T-helper 9 cell (primary cell): ENCODE measurements at places on chromosomes 4 and X.

DNA sequence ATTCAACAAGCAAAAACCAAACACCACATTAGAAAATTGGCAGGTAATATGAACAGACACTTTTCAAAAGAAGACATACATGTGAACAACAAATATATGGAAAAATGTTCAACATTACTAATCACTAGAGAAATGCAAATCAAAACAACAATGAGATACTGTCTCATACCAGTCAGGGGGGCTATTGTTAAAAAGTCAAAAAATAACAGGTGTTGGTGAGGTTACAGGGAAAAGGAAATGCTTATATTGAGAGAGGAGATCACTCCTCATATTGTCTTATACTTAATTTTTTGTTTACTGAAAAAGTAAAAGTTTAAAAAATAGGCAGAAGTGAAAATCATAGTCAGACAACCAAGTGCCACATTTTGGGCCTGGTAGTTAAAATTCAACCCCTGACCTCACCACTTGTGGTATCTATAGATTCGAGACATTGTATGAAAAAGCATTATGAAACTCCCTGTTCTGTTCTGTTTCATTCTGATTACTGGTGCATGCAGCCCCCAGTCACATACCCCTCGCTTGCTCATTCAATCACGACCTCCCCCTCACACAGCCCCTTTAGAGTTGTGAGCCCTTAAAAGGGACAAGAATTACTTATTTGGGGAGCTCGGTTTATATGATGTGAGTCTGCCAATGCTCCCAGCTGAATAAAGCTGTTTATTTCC, 153.7 kb upstream of the FGF16 start:
- DNase-seq: no peak

- DNase-seq: no peak
These were observed 42.5 kb upstream of the CBR4 start for GRCh38 chr4:169052594-169052945.

- DNase-seq: no peak
These were observed 72.6 kb downstream of the GC start for GRCh38 chr4:71711044-71711984.

DNA sequence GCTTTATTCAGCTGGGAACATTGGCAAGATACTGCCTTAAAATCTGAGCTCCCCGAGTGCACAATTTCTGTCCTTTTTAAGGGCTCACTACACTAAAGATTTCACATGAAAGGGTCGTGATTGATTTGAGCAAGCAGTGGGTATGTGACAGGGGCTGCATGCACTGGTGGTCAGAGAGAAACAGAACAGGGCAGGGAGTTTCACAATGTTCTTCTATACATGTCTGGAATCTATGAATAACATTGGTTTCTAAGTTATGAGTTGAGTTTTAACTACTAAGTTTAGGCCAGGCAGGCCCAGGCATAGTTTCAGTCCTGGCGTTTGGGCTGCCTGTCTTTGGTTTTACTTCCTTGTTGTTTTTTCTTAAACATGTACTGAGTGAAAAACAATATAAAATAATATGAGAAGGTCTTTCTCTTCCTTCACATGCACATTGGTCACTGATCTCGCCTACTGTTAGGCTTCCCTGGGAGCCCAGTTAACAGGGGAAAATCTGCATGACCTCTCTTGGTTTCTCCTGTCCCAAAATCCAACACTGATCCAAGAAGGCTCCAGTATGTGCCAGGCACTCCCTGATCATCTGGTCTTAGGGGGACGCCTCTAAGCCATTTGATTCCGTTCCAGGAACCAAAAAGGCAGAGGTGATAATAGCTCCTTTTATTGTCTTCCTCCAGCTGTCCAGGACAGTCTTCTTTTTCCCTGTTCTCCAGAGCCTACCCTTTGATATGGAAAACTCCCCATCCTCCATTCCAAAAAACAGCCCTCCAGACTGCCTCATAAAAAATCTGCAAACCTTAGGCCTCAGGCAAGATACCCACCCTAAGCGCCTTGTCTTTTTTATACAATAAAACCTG, at the start of gene UGT2B17:
TSS of gene UGT2B17 (minus strand) at position 51 of the 854 bp plus-strand sequence. CDS start 7,838 bp downstream, outside the sequence.
- DNase-seq: no peak

DNA sequence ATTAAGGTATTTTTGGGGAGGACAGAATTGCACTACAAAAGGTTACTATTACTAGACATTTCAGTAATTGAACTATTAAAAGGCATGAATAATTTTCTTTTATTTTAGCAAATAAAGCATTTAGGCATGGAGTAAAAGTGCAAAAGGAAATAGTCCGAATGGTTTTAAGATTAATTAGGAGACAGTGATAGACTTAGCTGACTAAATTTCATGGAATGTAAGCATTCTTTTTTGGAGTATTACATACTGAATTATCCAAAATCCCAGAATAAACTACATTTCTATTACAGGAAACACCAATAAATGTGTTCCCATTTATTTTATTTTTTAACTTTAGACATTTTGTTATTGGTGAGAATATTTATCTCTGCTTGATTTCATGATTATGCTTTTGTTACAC, 30.7 kb upstream of the MAP9 start:
- no peak for DNase-seq

DNA sequence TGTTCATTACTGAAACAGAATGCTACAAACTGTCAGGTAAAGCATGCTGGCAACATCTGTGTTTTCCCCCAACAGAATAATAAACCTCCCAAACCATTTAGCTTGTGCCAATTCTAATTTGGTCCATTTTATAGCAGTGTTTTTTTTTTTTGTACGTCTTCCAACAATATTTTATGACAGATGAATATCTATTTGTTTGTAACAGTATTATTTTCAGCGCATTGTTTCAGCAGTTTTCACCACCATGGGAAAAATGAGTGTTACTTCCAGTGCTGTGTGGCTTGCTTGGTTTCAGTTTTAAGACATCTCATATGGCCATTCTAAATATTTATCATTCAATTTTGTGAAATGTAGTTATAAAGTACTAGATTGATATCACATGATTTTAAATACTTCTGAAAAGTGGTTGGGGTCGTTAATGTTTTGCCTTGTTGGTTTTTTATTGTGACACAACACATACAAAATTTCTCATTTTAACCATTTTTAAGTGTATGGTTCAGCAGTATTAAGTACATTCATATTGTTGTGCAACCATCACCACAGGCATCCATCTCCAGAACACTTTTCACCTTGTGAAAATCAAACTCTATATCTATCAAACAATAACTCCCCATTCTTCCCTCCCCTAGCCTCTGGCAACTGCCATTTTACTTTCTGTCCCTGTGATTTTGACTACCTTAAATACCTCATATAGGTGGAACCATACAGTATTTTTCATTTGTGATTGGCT, 25.6 kb upstream of the TBC1D19 start:
- no peak for DNase-seq

DNA sequence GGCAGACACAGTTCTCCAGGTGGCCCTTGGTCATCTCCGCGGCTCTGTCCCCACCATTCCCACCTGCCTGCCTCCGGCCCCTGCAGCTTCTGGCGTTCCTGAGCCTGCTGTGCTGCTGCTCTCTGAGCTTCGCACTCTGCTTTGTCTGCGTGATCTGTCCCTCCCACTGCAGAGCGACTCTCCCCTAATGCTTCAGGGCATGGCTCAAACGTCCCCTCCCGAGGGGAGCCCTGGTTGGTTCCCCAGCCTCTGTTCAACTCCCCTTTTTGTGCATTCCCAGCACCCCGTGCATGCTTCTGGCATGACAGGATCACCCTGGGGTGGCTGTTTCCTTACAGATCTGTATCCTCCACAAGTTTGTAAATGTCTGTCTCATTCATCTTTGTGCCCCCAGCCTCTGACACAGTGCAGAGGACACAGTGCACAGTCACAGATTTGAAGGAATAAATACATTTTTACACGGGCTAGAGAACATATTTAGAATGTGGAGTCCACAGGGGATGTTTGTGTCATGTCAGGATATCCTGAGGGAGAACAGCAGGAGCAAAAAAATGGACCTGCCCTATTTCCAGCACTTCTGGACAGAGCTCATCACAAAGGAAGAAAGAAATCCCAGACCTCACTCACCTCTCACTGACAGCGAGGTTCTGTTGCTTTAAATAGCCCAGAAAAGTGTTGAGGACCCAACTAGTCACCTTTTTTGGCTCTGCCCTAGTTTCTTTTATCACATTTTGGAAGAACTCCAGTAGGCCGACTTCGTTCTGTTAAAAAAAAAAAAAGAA, 72.6 kb downstream of the GATB start:
- DNase-seq: no peak

DNA sequence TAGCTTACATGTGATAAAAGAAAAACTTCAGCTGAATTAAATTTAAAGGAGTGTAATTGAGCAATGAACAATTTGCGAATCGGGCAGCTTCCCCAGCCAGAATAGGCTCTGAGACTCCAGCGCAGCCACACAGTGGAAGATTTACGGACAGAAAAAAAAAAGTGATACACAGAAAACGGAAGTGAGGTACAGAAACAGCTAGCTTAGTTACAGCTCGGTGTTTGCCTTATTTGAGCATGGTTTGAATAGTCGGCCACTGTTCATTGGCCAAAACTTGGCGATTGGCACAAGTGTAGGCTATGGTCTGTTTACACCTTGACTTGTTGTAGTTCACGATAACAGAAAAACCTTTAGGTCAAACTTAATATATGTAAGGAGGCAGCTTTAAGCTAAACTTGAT, 16.7 kb upstream of the SUPT20HL1 start:
- DNase-seq: no peak

DNA sequence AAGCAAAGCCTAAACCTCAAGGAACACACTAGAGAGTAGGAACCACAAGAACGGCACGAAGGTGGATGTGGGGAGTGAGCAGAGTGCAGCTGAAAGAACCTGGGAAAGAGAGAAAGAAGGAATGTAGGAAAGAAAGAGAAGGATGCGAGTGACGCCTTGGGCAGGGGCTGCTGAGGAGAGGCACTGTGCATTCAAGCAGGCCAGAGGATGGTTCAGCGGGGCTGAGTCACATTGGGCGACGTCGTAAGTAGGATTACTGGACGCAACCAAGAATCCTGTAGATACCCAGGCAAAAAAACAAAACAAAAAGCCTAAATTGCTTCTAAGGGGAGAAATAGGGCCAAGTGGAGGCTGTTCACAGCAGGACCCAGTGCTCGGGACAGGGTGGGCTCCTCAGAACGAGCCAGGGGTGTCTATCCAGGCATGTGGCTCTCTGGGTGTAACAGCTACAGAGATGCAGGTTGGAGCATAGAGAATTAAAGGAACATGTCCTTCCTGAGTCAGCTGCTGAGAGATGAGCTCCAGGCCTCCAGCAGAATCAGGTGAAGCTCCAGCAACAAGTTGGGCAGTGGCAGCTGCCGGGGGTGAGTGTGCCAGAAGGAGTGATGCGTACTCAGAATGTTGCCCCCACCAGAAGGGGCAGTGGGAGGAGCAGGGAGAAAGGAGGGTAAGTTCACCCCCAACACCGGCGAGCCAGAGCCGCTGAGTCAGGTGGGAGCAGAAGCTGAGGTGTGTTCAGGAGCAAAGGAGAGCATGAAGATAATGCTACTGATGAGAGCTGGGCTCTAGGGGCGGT, 38.6 kb downstream of the NELFA start:
- no peak for DNase-seq

DNA sequence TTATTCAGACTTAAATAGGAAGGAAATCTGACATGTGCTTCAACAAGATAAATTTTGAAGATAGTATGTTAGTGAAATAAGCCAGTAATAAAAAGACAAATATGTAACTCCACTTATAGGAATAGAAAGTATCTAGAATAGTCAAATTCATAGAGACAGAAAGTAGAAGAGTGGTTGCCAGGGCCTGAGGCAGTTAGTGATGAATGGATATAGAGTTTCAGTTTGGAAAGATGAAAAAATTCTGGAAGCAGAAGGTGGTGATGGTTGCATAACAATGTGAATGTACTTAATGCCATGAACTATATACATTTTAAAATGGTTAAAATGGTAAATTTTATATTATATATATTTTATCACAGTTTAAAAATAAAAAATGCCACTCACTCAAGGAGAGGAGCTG, 54.3 kb downstream of the HAND2 start:
- DNase-seq: no peak

DNA sequence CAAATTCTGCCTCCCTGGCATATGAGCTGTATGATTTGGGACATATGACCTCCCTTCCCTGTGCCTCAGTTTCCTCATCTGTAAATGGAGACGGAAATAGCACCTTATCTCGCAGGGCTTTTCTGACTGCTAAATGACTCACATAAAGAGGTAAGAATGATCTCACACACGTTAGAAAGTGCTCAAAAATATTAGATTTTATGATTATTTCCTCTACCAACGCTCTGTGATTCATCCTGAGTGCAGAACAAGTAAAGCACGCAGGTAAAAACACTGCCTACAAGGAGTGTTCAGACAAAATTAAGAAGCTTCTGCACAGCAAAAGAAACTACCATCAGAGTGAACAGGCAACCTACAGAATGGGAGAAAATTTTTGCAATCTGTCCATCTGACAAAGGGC, 21.1 kb downstream of the ACSL1 start:
- no peak for DNase-seq

DNA sequence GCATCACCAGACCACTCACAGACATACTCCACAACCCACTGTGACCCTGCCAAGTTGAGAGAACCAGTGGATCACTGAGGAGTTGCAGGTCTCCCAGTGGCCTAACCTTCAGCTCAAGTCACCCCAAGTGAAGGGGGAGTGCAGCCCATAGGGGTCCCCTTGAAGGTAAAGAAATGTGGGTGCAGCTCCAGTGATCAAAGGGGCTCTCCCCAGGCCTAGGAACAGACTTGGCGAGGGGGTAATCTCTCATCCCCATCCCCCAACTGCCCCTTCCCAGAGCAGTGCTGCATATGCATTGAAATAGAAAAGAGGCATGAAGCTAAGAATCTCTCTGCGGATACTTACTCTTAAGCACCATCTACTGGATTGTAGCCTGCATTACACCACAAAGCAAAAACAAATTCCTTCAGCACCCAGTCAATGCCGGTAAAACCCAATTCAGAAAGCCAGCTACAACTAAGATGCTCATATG, 27.0 kb downstream of the MAGEE1 start:
- no peak for DNase-seq

- no peak for DNase-seq
These were observed 10.7 kb upstream of the HCCS start for GRCh38 chrX:11100281-11101035.

- DNase-seq: no peak
These were observed 14.1 kb upstream of the PPARGC1A start for GRCh38 chr4:23903859-23904438.

GRCh38 chr4:174265916-174266315, 17.6 kb downstream of the FBXO8 start:
- DNase-seq: no peak

- DNase-seq: no peak
These were observed 1859.6 kb downstream of the C4orf33 start for GRCh38 chr4:130955520-130955919.

GRCh38 chrX:108068121-108068520, 23.2 kb downstream of the PSMD10 start:
- DNase-seq: no peak

GRCh38 chr4:77449171-77449570, 156.4 kb upstream of the CXCL13 start:
- no peak for DNase-seq

- DNase-seq: no peak
These were observed 232.9 kb upstream of the F9 start for GRCh38 chrX:139297638-139298037.
